ENCODE measurements at places on chromosomes 3 and 15.

DNA sequence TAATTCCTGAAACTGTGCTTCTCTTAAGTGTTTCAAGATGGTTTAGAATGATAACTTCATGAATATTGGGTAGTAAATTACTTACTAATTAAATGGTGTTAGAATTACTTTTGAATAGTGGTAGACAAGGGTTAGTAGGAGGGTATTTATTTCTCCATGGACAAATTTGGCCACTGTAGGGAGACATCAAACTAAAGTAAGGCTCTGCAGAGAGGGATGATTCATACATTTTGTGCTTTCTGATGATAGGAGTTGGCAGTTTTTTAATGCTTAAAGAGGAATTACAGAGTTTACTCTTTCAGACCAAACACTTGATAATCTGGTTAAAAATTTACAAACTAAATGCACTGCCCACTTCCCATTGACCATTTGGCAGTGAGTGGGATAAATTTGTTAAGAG is 127.6 kb downstream of the NAALADL2 start:
- DNase-seq = no peak

DNA sequence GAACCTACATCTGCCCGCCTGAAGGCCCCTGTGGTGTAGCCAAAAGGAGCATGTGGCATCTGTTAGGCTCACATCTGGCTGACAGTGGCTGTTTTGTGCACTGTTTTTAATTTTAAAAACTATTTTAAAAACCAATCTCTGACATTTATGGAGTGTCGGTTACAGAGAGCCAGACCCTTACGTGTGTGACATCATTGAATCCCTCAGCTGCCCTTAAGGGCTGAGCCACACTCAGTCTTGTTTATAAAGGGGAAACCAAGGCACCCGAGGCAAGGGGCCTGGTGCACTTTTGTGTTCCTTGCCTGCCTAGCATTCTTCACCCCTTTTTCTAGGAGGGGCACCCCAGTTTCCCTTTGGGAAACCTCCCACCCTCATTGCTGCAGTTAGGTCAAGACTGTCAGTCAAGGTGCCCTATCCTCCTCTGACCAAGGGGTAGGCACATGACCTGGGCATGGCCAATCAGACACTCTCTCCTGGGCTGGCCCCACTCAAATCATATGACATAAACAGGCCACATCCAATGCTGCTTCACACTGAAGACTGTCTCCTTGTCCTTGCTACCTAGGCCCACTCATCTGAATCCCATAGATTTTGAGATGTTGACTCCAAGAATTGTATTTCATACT is 105.3 kb downstream of the LSM3 start:
- DNase-seq = no peak

- no peak for DNase-seq
These were observed 81.4 kb downstream of the CGNL1 start for GRCh38 chr15:57457726-57458125.

GRCh38 chr3:30720586-30721313 is 114.3 kb downstream of the TGFBR2 start:
- no peak for DNase-seq

DNA sequence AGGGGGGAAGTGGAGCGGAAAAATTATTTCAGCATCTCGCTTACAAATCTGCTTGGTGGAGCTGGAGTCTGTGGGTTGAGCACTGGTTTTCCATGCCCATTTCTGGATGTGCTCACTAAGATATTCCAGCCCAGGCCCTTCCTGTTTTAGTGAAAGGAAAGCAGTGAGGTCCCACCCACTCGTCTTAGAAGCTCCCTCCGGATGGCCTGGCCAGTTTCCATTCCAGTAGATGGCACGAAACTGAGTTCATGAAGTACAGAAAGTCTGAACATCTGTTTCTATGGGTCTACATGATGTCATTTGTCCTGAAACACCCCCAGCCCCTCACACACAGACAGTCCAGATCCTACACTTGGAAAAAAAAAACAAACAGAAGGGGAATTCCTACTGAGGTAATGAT is 31.9 kb upstream of the THSD4 start:
- DNase-seq = no peak

DNA sequence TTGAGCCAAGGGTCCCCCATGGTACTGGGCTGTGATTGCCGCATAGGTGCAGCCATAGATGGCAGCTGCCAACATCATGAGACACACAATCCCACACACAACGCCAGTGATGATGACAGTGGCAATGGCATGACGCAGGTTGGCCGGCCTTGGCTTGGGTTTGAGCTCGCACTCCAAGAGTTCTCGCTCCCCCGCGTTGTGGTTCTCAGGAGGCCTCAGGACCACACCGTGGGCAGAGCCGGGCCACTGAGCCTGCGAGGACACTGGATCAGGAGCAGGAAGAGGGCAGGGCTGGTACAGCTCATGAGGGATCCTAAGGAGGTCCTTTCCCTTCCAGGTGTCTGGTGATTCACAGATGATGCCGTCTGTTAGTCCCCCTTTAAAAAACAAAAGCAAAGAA is 9.3 kb downstream of the LRTM1 start:
- no peak for DNase-seq

DNA sequence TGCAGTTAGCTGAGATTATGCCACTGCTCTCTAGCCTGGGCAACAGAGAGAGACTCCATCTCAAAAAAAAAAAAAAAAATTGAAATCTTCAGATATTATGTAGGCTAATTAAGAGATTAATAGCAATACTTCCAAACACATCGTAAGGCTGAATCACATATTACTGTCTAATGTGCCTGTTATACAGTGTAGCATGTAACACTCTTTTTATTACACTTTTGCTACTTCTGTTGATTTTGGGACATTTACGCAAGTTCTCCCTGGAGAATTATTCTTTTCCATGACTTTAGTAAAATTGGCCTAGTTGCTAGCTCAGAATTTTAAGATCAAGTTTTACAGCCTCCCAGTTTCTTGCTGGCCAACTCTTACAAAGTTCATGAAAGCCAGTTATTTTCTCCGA is 605.2 kb downstream of the NAALADL2 start:
- DNase-seq = no peak

DNA sequence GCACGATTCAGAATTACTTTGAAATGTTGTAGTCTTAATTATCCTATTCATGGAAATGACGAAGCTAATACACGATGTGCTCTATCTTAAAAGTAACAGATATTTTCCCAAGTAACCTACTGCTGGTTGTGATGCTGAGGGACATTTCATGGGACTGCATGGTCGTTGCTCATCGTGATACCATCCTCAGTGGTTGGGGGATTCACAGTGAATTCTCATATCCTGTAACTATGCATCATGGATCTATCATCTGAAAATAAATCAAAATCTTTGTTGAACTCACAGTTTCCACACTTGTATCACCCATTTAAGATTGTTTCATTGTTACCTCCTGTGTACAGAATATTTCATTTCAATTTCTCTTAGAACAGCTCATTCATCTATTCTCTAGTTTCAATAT is 84.7 kb downstream of the OPA1 start:
- DNase-seq = no peak

GRCh38 chr15:44713006-44713966 is 2.0 kb downstream of the B2M start:
- no peak for DNase-seq

- DNase-seq = peak; percentile 15
These were observed at the start of gene PODXL2 for GRCh38 chr3:127628788-127629466. Gene PODXL2, plus strand, starts transcription at chr3:127629185. Its CDS starts 35 bp downstream, at chr3:127629220.

- DNase-seq = no peak
These were observed 7.9 kb upstream of the SPPL2A start for GRCh38 chr15:50773389-50773788.

DNA sequence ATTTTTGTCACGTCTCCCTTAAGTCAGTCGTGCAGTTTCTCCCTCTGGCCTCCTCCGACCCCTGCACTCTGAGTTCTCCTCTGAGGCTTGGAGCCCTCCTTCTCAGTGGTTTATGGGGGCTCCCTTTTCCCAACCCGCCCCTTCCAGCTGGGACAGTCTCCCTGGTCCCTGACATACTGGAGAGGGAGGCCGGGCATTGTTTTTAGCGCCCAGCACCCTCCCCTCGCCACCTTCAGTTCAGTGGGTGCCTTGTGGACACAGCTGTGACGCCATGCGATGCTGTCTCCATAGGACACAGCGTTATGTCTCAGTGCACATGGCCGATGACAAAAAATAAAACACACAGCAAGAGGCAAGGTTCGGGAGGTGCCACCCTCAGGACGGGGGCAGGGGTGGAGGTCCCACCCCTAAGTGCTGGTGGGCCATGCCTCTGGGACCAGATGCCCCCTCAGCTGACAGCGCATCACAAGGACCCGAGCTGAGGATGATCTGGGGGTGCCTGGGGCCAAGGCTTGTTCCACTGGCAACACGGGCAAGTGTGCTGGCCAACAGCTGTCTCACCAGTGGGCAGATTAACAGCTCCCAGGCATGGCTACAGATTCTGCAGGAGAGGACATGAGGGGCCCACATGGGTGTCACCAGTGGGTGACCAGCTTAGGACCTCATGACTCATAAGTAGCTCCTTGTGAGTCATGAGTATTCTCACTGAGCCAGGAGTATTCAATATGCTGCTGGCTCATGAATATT is 81.6 kb downstream of the PLXNA1 start:
- DNase-seq = no peak

GRCh38 chr3:176968631-176969030 is 228.7 kb downstream of the TBL1XR1 start:
- DNase-seq = no peak

DNA sequence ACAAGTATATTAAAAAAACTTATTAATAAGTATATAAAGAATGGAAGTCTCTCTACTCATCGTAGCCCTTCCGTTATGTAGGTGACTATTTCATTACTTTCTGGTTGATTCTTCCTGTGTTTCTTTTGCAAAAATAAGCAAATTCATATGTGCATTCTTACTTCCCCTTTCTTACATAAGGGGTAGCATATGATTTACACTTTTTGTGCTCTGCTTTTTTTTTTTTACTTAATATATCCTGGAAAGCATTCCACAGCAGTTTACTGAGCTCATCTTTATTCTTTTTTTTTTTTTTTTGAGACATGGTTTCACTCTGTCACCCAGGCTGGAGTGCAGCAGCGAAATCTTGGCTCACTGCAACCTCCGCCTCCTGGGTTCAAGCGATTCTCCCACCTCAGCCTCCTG is 12.9 kb downstream of the SCAMP5 start:
- DNase-seq = no peak

DNA sequence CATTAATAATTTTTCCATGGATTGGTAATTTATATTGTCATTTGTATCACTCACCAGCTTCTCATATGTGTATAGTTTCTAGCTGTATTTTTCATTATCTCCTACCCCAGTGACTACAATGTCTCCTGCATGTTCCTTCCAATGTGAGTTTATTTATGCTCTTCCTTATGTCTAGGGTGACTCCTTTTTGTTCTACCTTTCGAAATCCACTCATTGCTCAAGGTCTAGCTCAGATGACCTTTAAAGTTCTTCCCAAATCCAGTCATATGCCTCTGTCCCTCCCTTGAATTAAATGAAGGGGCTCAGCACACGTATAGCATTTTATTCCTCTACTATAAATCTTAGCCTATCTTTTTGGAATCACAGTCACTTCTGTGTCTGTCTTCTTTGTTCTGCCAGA is 53.0 kb downstream of the TMEM45A start:
- DNase-seq = no peak

DNA sequence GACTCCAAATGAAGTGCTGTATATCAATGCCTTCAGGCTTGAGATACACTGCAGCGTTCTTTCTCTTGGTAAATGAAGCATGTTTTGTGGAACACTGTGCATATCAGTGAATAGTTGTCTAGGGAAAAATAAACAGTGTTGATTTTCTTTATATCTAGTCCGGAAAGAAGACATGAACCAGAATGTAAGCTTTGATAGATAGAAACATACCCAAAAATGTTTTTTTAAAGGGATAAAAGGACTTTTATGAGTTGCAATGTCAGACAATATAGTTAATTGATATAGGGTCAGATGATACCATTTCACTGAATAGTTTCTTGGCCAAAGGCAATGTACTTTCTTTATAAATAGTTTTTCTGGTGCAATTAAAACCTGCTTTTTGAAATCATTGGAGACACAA is 1037.8 kb downstream of the OTOL1 start:
- no peak for DNase-seq

DNA sequence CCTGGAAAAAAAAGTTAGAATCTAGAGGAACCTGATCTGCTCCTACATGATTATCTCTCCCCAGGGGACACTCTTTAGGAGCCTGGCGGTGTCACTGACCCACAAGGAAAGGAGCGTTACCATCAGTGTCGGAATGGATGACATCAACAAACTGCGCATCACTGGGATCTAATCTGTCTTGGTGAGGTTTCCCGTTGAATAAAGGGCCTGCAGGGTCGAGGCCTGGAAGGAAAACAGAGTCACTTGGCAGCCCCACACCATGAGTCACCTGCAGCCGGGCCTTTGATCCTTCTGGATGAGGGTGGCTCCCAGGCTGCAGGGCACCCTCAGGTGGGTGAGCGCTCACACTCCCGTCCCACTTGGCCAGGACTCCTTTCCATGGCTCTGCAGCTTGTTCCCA is 25.0 kb downstream of the LIPH start:
- no peak for DNase-seq

- no peak for DNase-seq
These were observed 10.5 kb downstream of the NUTM1 start for GRCh38 chr15:34353627-34354026.

GRCh38 chr3:72999951-73000350 is 3.3 kb downstream of the PPP4R2 start:
- no peak for DNase-seq

GRCh38 chr3:14138878-14139655 is 14.2 kb downstream of the TMEM43 start:
- no peak for DNase-seq

GRCh38 chr3:168061332-168061996 is 34.3 kb downstream of the GOLIM4 start:
- DNase-seq = no peak

DNA sequence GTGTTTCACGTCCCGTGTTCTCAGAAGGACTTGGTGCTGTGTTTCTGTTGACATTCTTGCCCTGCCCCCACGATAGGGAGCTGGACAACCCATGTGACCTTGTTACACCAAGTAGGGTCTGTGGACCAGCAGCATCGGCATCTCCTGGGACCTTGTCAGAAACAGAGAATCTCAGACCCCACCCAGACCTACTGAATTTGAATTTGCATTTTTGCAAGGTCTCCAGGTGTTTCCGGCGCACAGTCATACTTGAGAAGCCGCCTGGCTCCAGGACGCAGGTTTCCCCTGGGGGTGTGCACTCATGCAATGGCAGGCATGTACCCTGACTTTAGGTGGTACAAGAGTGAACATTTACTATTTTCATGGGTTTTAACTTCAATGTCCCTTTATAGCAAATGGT is 117.9 kb downstream of the TLE3 start:
- DNase-seq = no peak

DNA sequence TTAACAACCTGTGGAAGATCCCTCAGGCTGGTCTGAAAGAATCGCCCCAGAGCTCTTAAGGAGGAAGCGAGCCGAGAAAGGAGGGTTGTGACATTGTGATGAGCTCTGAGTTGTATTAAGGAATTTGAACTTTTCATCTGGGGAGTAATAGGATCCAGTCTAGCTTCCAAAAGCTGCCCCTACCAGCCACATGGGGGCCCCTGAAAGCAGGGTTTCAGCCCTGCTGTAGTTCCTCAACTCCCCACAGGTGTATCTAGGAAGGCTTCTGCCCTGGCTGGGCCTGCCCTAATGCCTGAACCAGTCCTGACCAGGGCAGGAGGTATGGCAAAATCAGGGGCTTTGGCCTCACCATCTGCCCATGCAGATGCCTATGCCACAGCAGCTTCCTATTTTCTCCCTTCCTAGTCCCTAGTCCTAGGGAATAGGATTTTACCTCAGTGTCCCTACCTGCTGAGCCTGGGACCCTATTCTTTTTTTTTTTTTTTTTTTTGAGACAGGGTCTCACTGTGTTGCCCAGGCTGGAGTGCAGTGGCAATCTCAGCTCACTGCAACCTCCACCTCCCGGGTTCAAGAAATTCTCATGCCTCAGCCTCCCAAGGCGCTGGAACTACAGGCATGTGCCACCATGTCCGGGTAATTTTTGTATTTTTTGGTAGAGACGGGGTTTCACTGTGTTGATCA is 5.0 kb upstream of the AP3S2 start:
- DNase-seq = peak; percentile 24
